ENCODE measurements at places on chromosomes 5 and 9. TPM values are rescaled to one million over a fixed set of nuclear protein-coding genes. Genes with fewer than 3 reads are reported as not detected.

The IFNA13 gene
- total RNA-seq = not detected

The PCDHGA11 gene
- 15.0 TPM for total RNA-seq

The ISL1 gene
- total RNA-seq = 2.7 TPM

- DNase-seq = no peak
Observed at GRCh38 chr5:67746103-67746502, 469.5 kb upstream of the PIK3R1 start.

Measured in Daoy (cell line).